ENCODE measurements at places on chromosomes 16 and 17.

- DNase-seq = no peak
Observed at GRCh38 chr17:69065113-69065512, 4.4 kb upstream of the ABCA9 start.

GRCh38 chr17:47223007-47223406 is 13.9 kb downstream of the MYL4 start:
- DNase-seq = no peak

DNA sequence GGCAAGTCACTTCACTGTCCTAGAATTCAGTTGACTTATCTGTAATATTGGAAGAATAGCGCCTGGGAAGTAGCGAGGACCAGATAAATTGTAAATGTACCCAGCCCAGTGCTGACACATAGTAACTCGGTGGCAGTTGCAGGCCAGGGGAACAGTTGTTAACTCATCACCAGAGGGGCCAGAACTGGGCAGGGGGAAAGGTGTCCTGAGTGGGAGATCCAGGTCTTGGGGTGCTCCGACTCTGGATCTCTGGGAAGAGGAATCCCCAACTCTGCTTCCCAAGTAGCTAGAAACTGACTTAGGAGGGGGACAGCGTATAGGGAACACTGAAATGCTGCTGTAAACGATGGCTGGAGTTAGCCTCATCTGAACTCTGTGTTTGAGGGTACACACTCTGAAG is 23.0 kb downstream of the BCL7C start:
- no peak for DNase-seq

DNA sequence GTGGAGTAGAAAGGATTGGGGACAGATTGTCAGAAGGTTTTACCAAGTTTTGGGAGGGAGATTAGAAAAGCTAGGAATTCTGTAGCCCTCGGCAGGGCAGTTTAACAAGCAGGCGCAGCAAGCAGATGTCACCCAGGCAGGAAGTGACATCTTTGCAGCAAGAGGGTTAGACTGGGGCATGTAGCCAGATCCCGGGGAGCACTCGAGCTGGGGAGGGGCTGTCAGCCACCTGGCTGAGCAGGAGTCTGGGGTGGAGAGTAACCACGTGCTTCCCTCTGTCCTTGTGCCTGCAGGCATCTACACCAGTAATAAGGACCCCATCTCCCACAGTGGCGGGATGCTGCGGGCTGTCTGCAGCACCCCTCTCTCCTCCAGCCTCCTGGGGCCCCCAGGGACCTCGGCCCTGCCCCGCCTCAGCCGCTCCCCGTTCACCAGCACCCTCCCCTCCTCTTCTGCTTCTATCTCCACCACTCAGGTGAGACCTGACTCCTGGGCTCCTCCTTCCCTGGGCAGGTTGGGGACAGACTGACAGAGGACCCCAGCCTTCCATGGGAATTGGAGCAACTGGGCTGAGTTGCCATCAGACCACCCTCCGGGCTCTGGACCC is 12.2 kb downstream of the MLLT6 start:
- DNase-seq = no peak

DNA sequence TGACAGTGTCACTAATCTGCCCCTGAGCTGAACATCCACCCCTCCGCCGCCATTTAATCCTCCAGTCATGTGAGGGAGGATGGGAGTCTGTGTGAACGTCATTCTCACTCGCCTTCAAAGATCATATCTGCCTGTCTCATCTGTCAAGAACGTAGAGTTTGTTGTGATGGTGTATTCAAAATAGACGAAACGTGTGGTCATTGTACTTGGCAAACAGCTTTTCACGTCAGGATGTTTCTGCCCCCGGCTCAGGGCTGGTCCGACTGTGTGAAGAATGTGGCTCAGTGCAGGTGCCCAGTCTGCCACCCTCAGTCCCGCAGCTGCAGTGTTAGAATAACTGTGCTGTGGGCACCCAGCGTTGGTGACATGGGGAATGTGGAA is 148.0 kb downstream of the KCNJ12 start:
- no peak for DNase-seq

All from left forelimb (tissue), 1 donor.